Activated CD8-positive, alpha-beta memory T cell treated with anti-CD3 and anti-CD28 coated beads, Interleukin-2, amount 10 ng/mL, durations not matched to agents 7 days and 5 days (primary cell): ENCODE measurements at places on chromosomes 5 and 9. TPM values are rescaled to one million over a fixed set of nuclear protein-coding genes. Genes with fewer than 3 reads are reported as not detected.
A peak's percentile ranks its signal among the peaks of the same experiment; 100 is the strongest.

The GABRA1 gene
- not detected for total RNA-seq

The CDX1 gene
- not detected for total RNA-seq

The CNTFR gene
- total RNA-seq, result not detected

The MYOT gene
- not detected for total RNA-seq

The PCDHB10 gene
- total RNA-seq, result not detected

The ZNF483 gene
- 2.8 TPM for total RNA-seq

The SLC6A18 gene
- not detected for total RNA-seq

The SPATA31C2 gene
- not detected for total RNA-seq

The NMUR2 gene
- not detected for total RNA-seq

DNA sequence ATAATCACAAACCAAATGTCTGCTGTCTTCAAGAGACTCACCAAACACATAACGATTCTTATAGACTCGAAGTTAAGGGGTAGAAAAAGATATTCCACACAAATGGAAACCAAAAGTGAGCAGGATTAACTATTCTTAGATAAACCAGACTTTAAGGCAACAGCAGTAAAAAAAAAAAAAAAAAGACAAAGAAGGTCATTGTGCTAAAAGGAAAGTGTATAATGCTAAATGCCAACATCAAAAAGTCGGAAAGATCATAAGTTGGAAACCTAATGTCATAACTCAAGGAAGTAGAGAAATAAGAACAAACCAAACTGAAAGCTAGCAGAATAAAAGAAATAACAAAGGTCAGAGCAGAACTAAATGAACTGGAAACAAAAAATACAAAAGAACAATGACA is 714.6 kb downstream of the SEMA5A start:
- DNase-seq, result no peak
- H3K4me3 ChIP-seq, result no peak overlapping the region
- H3K27me3 ChIP-seq, result no peaks in the 10 kb centered on the region
- no peak overlapping the region for H3K27ac ChIP-seq

- no peaks in the 10 kb centered on the region for H3K27me3 ChIP-seq
- peak overlapping the region; percentile 97 for H3K27ac ChIP-seq
- H3K4me3 ChIP-seq, result peak overlapping the region; percentile 65
- DNase-seq, result peak; percentile 51
- H3K4me1 ChIP-seq, result peaks cover 59% of the 10 kb centered on the region
- H3K36me3 ChIP-seq, result peaks cover 32% of the 10 kb centered on the region
Observed at GRCh38 chr9:97906236-97906831, 16.0 kb downstream of the TRMO start.

DNA sequence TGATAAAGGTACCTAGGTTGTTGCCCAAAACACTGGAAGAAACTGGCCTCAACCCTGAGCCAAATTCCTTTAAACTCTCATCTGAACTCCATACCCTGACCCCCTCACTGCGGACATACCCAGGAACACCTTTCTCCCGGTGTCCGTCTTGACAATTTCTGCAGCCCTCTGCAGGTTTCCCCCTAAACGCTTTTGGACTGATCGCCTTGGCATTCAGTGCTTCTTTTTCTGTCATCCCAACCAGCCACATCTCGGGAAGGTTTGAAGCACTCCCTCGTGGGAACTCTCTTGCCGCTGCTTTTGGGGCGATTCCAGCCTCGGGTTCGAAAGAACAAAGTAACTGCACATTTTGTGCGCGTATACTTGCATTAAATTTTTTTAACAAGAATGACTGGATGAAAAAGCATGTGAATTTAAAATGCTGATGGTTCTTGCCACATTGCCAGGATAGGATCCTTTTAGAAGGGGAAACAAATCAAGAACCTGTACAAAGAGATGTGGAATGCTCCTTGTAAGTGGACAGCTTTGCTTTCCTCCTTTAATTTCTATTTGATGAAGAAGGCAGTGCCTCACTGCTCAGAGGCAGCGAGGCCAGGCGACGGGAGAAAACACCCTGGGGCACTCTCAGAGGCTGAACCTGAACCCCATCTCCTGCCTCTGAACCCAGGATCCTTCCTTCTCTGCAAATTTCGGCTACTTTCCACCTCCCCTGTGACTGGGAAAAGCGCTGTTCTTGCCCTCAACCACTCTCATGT is 615 bp downstream of the PSMD5 start:
- peak overlapping the region; percentile 95 for H3K4me3 ChIP-seq
- H3K27me3 ChIP-seq, result no peaks in the 10 kb centered on the region
- H3K4me1 ChIP-seq, result peaks cover 76% of the 10 kb centered on the region
- DNase-seq, result no peak
- H3K36me3 ChIP-seq, result peaks cover 37% of the 10 kb centered on the region
- peak overlapping the region; percentile 95 for H3K27ac ChIP-seq

DNA sequence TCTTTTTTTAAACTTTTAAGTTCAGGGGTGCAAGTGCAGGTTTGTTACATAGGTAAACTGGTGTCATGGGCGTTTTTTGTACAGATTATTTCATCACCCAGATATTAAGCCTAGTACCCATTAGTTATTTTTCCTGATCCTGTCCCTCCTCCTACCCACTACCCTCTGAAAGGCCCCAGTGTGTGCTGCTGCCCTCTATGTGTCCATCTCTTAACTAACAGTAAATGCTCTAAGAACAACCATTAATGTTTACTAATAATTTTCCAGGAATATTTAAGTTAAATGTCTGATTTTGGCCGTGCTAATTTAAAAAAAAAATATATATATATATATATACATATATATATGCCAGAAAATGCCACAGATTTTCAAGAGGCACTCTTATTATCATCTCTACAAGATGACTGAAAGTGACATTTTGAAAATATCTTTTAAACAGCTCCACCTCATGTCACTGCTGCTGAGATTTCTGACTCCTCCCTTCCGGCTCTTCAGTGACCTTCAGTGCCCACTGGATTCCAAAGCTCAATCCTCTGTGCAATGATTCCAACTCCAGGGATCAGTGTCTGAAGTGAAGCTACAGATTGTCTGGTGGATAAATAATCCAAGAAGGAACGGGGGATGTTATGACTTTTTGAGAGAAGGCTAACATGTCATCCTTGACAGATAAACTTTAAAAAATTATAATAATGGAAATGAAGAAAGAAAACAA is 46.7 kb upstream of the HNRNPA0 start:
- no peak overlapping the region for H3K4me3 ChIP-seq
- H3K4me1 ChIP-seq, result no peaks in the 10 kb centered on the region
- H3K27me3 ChIP-seq, result peaks cover 6% of the 10 kb centered on the region
- DNase-seq, result no peak
- no peaks in the 10 kb centered on the region for H3K36me3 ChIP-seq

DNA sequence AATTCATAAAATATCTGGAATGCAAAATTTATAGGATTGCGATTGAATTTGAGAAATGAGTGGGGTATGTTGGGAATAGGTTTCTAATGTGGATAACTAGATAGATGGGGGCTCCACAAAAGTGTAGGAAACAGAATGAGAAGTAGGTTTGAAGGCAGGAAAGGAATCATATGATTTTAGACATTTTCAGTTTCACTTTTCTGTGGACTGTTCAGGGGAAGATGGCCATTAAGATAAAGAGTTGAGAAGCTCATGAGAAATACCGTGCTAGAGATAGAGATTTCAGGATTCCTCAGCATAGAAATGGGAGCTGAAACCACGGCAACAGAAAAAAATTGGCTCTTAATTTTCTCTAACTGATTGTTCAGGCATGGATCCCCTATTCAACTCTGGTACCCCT is 163.4 kb upstream of the CD180 start:
- peaks cover 3% of the 10 kb centered on the region for H3K27me3 ChIP-seq
- no peak for DNase-seq
- H3K27ac ChIP-seq, result peak overlapping the region; percentile 10
- H3K4me1 ChIP-seq, result peaks cover 13% of the 10 kb centered on the region
- H3K36me3 ChIP-seq, result no peaks in the 10 kb centered on the region
- no peak overlapping the region for H3K4me3 ChIP-seq

DNA sequence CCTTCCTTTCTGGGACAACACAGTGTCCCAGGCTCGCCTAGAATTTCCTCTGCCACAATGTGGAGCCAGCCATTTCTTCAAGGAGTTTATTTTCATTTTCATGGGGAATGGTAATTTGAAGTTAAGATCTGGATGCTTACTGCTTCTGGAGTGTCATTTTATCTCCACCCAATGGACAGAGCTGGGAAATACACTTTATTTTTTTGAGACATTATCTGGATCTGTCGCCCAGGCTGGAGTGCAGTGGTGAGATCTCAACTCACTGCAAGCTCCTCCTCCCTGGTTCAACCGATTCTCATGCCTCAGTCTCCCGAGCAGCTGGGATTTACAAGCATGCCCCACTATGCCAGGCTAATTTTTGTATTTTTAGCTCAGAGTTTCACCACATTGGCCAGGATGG is 12.7 kb upstream of the THG1L start:
- no peak overlapping the region for H3K4me3 ChIP-seq
- H3K27me3 ChIP-seq, result no peaks in the 10 kb centered on the region
- H3K27ac ChIP-seq, result peak overlapping the region; percentile 75
- DNase-seq, result no peak

GRCh38 chr9:14192556-14192955 is 121.4 kb downstream of the NFIB start:
- H3K36me3 ChIP-seq, result no peaks in the 10 kb centered on the region
- H3K27me3 ChIP-seq, result no peaks in the 10 kb centered on the region
- no peak overlapping the region for H3K4me3 ChIP-seq
- no peaks in the 10 kb centered on the region for H3K4me1 ChIP-seq
- no peak overlapping the region for H3K27ac ChIP-seq

- H3K27me3 ChIP-seq, result no peaks in the 10 kb centered on the region
- DNase-seq, result no peak
- H3K36me3 ChIP-seq, result peaks cover 8% of the 10 kb centered on the region
- H3K4me3 ChIP-seq, result no peak overlapping the region
Observed at GRCh38 chr5:179868541-179868940, 9.9 kb upstream of the MRNIP start.

- no peak for DNase-seq
- H3K4me1 ChIP-seq, result no peaks in the 10 kb centered on the region
- no peak overlapping the region for H3K27ac ChIP-seq
- H3K4me3 ChIP-seq, result no peak overlapping the region
- H3K36me3 ChIP-seq, result no peaks in the 10 kb centered on the region
Observed at GRCh38 chr9:106697750-106698502, 165.0 kb upstream of the ZNF462 start.

DNA sequence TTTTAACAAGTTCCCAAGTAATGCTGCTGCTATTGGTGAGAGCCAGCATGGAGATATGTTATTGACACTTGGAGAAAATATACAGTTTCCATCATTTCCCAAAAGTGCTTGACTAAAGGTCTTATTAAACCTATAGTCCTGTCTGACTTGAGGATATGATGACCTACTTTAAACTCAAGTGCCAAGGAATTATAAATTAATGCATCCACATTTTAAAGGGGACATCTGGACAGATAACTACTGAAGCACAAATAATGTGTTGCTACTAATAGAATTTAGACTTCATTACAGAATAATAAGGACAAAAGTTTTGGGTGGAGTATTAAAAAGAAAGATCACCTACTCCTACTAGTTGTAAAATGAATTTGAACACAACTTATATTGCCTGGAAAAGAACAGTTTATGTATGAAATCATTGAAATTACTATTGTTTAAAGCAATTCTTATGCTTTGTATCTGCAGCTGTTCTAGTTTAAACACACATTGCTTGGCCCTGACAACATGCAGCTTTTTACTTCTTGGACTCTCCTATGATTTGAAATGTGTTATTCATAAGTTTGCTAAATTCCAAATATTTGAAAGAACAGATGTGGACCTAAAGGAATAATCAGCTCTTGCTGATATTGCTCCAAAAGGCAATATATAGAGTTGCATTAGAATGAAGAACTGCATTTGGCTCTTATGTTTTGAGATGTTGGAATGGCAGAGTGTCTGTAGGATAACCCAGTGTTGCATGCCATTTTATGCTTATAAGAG is 73.4 kb downstream of the SGCD start:
- H3K36me3 ChIP-seq, result no peaks in the 10 kb centered on the region
- no peak overlapping the region for H3K27ac ChIP-seq
- no peak for DNase-seq
- no peak overlapping the region for H3K4me3 ChIP-seq
